ENCODE measurements at places on chromosomes 11 and 22. TPM values are rescaled to one million over a fixed set of nuclear protein-coding genes. Genes with fewer than 3 reads are reported as not detected.

DNA sequence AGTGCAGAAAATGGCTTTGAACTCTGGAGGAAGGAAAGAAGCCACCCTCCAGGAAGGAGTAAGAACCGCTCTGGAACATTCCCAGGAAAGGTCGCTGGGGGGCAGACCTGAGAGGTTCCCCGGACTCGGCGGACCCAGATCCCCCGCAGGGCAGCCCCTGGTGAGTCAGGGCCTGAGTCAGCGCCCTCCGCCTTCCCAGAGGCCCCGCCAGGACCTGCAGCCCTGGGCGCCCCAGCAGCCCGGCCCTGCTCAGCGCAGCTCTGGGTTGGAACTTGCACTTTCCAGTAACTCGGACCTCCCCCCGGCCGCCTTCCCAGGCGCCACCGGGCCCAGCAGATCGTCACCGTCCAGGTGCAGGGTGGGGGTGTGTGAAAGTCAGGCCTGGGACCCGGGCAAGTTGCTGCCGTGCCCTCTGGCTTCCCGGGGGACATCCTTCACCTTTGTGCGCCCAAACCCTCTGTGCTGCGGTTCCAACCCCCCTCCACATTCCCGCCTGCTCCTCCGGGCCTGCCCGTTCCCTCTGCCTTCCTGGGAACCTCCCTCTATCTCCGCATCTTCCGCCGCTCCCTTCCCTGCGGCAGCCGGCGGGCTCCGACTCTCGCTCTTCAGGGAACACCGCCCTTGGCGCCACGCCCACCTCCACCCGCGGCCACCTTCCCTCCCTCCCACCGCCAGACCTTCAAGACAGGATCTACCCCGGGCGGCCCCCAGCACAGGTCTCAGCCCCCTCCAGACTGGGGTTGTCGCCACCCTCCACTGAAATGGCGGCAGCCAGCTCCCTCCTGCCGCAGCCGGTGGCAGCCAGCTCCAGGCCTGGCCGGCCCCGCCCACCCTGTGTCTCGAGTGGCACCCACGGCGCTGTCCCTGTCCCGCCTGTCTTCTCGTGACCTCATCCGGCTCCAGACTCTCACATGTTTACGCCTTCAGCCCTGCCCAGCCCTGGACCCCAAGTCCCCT, 36.8 kb upstream of the WNT7B start:
- peak; percentile 96 for DNase-seq

DNA sequence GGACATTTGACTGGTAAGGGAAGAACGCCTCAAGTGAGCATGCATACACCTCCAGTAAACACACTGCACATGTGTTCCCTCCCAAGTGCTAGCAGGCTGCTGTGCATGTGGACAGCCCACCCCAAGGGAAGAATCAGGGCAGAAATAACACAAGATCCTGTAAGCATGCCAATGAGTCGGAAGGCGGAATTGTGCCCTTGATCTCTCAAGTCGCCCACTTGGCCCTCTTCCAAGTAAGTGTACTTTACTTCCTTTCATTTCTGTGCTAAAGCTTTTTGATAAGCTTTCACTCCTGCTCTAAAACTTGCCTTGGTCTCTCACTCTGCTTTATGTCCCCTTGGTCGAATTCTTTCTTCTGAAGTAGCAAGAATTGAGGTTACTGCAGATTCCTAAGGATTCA, 139.6 kb downstream of the TRPC6 start:
- DNase-seq, result no peak

DNA sequence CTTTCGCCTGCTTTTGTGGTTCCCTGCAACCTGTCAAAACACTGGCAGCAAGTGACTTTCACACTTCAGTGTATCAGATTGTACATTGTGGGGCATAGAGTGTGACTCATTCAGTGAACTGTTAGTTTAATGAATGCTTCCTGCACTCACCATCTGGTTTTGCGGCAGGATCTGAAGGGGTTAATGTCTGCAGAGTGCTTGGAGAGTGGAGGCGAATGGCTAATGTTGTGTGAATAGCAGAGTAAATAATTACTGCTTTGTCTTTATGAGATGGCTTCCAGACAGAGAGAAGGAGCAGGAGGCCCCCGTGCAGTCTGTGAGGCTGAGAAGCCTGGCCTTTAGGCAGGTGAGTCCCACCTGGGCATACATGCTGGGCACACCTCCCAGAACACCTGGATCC, 454.3 kb upstream of the KIRREL3 start:
- no peak for DNase-seq

GRCh38 chr11:96132437-96132836, 208.5 kb upstream of the MTMR2 start:
- no peak for DNase-seq

DNA sequence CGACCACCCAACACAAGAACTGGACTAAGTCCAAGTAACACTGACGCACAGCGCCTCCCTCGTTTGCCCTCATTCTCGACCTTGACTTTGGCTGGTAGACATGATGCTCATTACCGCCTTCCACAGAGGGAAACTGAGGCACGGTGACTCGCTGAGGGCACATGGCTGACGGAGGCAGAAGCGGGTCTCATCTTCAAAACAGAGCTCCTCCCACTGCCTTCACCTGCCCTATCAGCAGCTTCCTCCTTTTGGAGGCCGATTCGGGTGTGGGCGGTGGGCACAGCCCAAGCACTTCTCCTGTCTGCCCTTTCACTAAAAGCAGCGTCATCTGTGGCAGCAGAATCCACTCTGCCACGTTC, 2.0 kb upstream of the KMT5B start:
- no peak for DNase-seq

DNA sequence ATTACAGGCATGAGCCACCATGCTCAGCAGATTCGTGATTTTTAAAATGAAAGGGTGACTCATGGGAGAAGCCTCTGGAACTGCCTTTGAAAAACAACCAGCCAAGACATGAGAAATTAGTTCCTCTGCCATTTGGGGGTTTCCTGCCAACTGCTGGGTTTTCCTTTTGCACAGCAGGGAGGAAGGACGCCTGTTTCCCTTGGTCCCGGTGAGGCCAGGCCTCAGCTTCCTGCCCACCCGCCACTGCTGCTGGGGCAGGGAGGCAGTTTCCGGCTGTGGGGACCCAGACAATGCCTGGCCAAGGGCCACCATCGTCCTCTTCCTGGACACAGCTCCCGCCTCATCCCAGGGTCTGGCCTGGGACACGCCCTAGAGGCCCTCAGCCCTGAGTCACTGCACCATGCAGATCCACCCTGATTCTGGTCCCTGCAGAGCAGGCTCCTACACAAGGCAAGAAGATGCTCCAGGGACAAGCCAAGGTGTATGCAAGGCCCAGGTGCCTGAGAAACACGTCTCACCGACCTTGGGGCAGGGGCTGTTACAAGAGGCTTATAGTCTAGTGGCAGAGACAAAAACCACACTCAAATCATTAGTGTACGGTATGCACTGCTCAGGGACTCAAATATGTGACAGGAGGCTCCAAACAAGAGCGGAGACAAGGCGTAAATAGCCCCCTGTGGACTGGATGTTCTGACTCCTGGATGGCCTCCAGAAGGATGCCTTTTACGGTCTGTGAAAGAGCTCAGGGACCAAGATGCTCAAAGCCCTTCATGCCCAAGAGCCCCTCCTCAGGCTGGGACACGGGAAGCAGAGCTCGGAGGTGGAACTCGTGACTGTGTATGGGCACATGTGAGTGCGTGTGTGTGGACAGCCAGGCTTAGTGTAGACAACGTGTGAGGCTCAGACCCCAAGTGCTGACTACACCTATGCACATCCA, 10.0 kb downstream of the PPM1F start:
- peak; percentile 82 for DNase-seq

- no peak for DNase-seq
These were observed 88.1 kb downstream of the TEAD1 start for GRCh38 chr11:12762278-12762677.

GRCh38 chr11:8808226-8808585, 102.8 kb upstream of the AKIP1 start:
- no peak for DNase-seq

The FUT4 gene
- total RNA-seq, result 7.2 TPM

Data from sciatic nerve (tissue), 2 donors.